ENCODE measurements at places on chromosomes 3 and 15.

DNA sequence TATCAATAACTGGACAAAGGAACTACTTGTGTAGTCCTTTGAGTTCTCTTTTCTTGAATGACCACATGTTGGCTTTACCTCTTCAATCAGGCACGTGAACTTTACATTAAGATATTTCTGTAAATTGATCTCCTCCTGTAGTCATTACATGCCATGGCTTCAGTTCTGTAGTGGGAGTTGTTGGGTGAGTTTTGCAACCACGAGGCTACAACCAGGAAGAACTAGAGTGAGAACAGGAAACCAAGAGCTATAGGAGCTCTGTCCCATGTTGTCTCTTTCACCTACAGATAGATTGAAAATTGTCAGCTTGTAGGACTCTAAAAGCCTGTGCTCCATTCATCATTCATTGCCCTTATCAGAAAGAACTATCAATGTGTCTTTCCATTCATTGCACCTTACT is 2.0 kb downstream of the RSRC1 start:
- no peak for DNase-seq

GRCh38 chr15:42456531-42456930 is 34.4 kb downstream of the ZNF106 start:
- DNase-seq: no peak

GRCh38 chr3:116579840-116580239 is 129.7 kb upstream of the TUSC7 start:
- no peak for DNase-seq

DNA sequence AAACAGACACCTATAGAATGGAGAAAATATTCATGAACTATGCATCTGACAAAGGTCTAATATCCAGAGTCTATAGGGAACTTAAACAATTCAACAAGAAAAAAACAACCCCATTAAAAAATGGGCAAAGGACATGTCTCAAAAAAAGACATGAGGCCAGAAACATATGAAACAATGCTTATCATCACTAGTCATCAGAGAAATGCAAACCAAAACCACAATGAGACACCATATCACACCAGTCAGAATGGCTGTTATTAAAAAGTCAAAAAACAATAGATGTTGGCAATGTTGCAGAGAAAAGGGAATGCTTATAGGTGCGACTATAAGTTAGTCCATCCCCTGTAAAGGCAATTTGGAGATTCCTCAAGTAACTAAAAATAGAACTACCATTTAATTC is 11.4 kb upstream of the HDGFL3 start:
- DNase-seq: no peak

- DNase-seq: no peak
Observed at GRCh38 chr3:147572970-147573340, 163.8 kb downstream of the ZIC1 start.

GRCh38 chr15:59528961-59529402 is 82.6 kb upstream of the GCNT3 start:
- peak; percentile 21 for DNase-seq

DNA sequence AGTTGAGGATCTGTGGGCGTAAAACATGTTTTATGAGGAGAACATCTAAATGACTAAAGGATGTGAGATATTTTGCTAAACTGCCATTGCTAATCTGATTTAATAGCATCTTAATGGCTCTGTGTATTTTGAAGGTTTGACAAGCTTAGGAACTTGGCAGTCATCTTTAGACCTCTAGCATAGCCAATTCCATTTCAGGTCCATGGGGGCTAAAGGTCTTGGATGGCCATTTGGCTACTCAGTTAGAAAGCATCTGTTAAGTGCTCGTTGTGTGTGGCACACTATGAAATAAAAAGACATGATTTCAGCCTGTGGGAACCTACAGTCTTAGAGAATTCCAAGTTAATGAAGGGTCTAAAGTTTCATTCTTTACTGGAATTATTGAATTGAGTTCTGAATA is 236.2 kb downstream of the IL5RA start:
- DNase-seq: no peak

Measured in stimulated activated CD8-positive, alpha-beta memory T cell treated with anti-CD3 and anti-CD28 coated beads, Interleukin-15, amount 100 ng/mL, for 24 hours (primary cell).